Thymus (tissue), 14 donors: ENCODE measurements at places on chromosomes 6 and 20. TPM values are rescaled to one million over a fixed set of nuclear protein-coding genes. Genes with fewer than 3 reads are reported as not detected.

DNA sequence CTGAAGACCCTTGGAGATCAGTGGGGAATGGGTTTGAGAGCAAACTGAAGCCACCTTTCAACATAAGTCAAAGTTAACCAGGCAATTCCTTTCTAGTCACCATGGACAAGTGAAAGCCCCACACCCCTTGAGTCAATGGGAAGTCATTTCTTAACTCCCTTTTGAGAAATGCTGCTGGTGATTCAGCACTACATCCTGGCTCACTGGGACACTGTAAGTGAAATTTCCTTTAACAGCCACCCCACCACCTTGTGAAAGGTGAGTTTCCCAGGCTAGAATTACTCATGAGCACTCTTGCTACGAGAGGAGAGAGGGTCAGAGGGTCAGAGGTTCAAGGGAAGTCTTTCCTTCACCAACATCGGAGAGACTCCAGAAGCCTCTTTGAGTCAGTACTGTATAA, 93.3 kb upstream of the MARCKS start:
- H3K36me3 ChIP-seq = no peaks in the 10 kb centered on the region
- H3K4me1 ChIP-seq = no peaks in the 10 kb centered on the region
- DNase-seq = no peak
- H3K4me3 ChIP-seq = no peak overlapping the region
- no peaks in the 10 kb centered on the region for H3K27me3 ChIP-seq

The CRYBG1 gene
- 12.2 TPM for total RNA-seq

GRCh38 chr20:34472246-34472925, 43.8 kb upstream of the DYNLRB1 start:
- H3K27ac ChIP-seq = no peak overlapping the region
- peaks cover 33% of the 10 kb centered on the region for H3K36me3 ChIP-seq
- no peaks in the 10 kb centered on the region for H3K27me3 ChIP-seq
- no peak for DNase-seq
- H3K4me1 ChIP-seq = no peaks in the 10 kb centered on the region
- H3K4me3 ChIP-seq = no peak overlapping the region

DNA sequence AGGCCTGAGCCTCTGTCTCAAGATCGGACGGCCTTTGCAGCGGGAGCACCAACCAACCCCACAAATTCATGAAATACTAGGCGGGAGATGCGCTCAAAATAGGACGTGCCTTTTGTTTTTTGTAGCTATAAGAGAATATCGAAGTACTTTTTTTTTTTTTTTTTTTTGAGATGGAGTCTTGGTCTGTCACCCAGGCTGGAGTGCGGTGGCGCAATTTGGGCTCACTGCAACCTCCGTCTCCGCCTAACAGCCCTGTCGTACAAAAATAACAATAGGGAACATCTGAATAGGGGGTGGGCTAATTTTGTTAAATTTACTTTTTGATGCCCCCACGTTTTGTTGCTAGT, 5.9 kb upstream of the TUBB2A start:
- no peak overlapping the region for H3K27ac ChIP-seq
- no peak for DNase-seq
- H3K4me1 ChIP-seq = peaks cover 4% of the 10 kb centered on the region
- H3K36me3 ChIP-seq = no peaks in the 10 kb centered on the region
- peak overlapping the region; percentile 37 for H3K4me3 ChIP-seq

DNA sequence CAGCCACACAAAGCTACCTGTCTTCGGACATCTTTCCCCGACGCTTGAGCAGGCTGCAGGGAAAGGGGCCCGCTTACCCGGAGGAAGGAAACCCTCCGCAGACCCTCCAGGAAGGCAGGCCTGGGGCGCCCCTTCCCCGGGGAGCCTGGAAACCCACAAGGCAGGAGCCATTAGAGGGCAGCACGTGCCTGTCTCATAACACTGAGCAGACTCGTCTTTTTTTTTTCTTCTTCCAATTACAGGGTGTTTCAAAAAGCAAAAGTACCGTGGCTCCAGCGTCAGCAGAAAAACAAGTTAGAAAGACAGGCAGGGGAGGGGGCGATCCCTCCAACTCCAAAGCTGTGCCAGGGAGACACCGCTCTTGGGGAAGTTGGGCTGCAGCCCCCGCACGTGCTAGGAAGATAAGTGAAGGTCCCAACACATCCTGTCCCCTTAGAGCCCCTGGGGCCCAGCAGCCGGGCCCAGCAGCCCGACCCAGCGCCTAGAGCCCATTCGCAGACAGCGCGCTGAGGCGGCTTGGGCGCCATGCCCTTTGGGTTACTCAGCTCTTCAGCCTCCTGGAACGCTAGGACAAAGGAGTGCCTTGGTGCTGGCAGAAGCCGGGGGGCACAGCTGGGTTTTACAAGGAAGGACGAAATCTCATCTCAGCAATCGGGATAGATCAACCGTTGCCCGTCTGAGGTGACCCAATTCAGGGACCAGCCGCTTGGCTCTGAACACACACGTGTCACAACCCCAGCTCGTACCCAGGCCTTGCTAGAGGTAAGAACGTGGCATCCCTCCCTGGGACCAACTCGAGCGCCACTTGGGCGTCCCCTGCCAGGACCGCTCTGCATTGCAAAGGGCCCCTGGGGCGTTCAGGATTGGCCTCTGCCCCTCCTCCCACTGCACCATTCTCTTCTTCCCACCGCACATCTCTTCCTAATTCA, 136.3 kb downstream of the LY86 start:
- H3K36me3 ChIP-seq = no peaks in the 10 kb centered on the region
- H3K4me3 ChIP-seq = peak overlapping the region; percentile 34
- peak overlapping the region; percentile 72 for H3K27ac ChIP-seq
- DNase-seq = no peak
- peaks cover 41% of the 10 kb centered on the region for H3K4me1 ChIP-seq

The PNLDC1 gene
- total RNA-seq = 0.28 TPM

- H3K36me3 ChIP-seq = no peaks in the 10 kb centered on the region
- no peak overlapping the region for H3K4me3 ChIP-seq
- H3K4me1 ChIP-seq = no peaks in the 10 kb centered on the region
These were observed 223.6 kb upstream of the RREB1 start for GRCh38 chr6:6884193-6884627.

The CLVS2 gene
- total RNA-seq = 0.05 TPM

The TFAP2D gene
- total RNA-seq = not detected

DNA sequence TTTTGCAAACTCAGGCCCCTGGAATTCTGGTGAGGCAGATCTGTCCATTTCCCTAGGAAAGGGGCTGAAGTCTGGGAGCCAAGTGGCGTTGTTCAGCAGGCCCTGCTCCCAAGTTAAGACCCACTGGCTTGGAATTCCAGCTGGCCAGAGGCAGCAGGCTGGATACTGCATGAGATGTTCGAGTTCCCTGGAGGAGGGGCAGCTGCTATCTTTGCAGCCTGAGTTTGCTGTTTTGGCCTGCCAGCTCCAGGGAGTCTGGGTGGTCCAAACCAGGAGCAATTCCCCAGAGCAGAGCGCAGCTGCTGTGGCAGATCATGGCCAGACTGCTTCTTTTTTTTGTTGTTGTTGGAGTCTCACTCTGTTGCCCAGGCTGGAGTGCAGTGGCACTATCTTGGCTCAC, 18.2 kb upstream of the PGK2 start:
- H3K27ac ChIP-seq = no peak overlapping the region
- no peak for DNase-seq

DNA sequence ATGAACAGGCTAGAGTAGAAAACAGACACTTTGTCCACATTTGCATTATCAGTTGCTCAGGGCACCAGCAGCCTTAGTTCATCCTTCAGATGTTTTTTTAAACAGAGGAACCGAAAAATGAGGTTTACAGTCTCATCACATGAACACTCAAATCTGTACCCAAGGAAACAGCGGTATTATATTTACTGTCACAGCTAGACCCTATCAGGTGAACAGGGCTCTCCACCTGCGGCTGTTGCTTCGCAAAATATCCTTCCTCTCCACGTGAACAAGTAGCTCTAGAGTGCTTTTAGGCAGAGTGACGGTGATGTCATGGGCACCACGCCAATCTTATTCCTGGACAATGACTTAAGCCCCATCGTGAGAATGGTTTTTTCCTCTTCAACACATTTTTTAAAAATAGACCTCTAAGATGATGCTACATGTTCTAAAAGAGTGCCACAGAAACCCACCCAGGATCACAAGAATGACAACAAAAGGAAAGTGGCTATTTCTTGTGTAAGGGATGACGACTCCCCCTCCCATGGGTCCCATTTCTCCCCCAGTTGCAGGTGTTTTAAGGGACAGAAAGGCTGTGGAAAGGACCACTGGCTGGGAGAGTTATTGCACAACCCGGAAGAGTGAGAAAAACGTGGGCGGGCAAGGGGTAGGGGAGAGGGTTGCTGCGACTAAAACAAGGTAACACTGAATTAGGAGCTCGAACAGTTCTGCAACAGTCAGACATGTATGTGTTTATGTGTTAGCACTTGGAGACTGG, 77.7 kb downstream of the EFHC1 start:
- DNase-seq = no peak
- H3K36me3 ChIP-seq = no peaks in the 10 kb centered on the region
- no peaks in the 10 kb centered on the region for H3K27me3 ChIP-seq
- H3K27ac ChIP-seq = no peak overlapping the region

The VIP gene
- 0.14 TPM for total RNA-seq

DNA sequence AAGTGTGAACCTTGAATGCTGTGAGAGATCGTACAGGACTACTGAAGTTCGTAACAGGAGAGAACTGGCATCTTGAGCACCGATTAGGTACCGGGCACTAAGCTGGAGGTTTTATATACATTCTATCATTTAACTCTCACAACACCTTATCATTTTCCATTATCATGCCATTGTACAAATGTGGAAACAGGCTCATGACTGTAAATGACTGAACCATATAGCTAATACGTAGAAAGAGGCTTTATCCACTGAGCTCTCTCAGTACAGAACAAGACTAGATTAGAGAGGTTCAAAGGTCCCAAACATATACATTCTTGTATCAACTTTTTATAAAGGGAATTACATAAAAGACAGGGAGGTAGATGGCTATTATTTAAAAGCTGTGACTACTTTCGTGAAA, 130.6 kb downstream of the CEP57L1 start:
- DNase-seq = no peak
- H3K36me3 ChIP-seq = no peaks in the 10 kb centered on the region
- no peaks in the 10 kb centered on the region for H3K27me3 ChIP-seq
- no peak overlapping the region for H3K27ac ChIP-seq

The ANKRD6 gene
- 10.6 TPM for total RNA-seq

DNA sequence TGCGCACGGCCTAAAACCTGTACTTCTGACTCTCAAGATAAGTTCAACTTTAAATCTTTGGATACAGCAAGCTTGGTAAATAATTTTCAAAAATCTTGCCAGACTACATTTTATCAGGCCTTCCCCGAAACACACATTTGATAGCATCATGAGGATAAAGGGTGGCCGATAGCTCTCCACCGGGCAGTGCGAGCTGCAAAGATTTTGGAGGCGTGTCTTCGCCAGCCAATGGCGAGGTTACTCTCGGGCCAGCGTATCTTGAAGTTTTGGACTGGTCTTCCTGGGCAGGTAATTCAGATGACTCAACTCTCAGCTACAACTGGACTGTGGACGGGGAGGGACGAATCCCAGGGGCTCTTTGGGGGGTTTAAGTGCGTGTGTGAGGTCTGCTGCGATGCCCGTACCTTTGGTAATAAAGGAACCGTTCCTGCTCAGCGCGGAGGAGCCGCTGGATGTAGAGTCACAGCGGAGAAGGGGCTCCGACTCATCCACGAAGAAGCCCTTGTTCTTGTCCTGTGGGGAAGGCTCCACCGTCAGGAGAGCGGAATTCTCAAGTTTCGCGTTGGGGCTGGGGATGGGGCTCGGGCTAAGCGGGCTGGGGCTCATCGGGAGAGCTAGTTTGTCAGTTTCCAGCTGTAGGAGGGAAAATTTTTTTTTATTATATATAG, 75.3 kb downstream of the TNFRSF21 start:
- H3K27me3 ChIP-seq = no peaks in the 10 kb centered on the region
- no peak for DNase-seq
- H3K27ac ChIP-seq = no peak overlapping the region
- H3K36me3 ChIP-seq = peaks cover 15% of the 10 kb centered on the region

The OOEP gene
- total RNA-seq = not detected

- H3K4me3 ChIP-seq = no peak overlapping the region
- no peak for DNase-seq
- peaks cover 11% of the 10 kb centered on the region for H3K36me3 ChIP-seq
- no peaks in the 10 kb centered on the region for H3K4me1 ChIP-seq
- no peaks in the 10 kb centered on the region for H3K27me3 ChIP-seq
These were observed 67.2 kb upstream of the PTGIS start for GRCh38 chr20:49635166-49635565.

The BICRAL gene
- 6.4 TPM for total RNA-seq

DNA sequence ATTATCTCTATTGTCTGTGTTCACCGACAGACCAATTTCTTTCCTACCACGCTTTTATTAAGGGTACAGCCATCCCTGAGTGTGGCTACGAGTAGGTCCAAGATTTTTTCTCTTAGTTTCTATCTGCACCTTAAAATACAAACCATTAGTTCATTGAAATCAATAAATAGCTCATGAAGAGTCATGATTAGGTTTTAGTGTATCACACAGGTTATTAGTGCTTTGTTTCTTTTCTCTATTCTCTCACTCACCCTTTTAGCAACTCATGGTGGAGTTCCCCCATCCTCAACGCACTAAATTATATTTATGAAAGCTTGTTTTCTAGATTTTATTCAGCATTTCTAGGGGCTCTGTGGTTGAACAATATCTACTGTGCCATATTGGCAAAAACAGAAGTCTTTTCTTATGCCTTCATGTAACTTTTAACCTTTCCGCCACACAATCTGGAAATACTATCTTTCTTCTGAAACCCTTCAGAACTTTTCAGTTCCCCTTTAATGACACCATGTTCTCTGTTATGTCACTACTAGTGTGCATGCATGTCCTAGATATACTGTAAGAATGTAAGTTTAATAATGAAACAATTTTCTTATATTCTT, 128.2 kb upstream of the LAMA2 start:
- H3K36me3 ChIP-seq = no peaks in the 10 kb centered on the region
- H3K27me3 ChIP-seq = no peaks in the 10 kb centered on the region
- no peak overlapping the region for H3K27ac ChIP-seq

The CST11 gene
- total RNA-seq = 0.33 TPM

- no peak overlapping the region for H3K27ac ChIP-seq
- DNase-seq = no peak
- H3K27me3 ChIP-seq = no peaks in the 10 kb centered on the region
- H3K36me3 ChIP-seq = no peaks in the 10 kb centered on the region
- no peak overlapping the region for H3K4me3 ChIP-seq
These were observed 354.8 kb downstream of the BTBD9 start for GRCh38 chr6:38284802-38285394.

- no peak overlapping the region for H3K4me3 ChIP-seq
- H3K27me3 ChIP-seq = no peaks in the 10 kb centered on the region
These were observed 231.8 kb downstream of the BCKDHB start for GRCh38 chr6:80338201-80338836.

- H3K27me3 ChIP-seq = no peaks in the 10 kb centered on the region
- H3K4me3 ChIP-seq = no peak overlapping the region
- DNase-seq = no peak
- peak overlapping the region; percentile 5 for H3K27ac ChIP-seq
These were observed 6.3 kb upstream of the APMAP start for GRCh38 chr20:24998631-24999445.
